Hematopoietic multipotent progenitor cell treated with erythropoietin and hydrocortisone succinate and interleukin-3 and kit ligand, for 6 days (in vitro differentiated cells): ENCODE measurements at places on chromosomes 7 and 10.

- no peak for DNase-seq
Measured at GRCh38 chr7:152735443-152736004, 24.0 kb upstream of the ACTR3B start.

DNA sequence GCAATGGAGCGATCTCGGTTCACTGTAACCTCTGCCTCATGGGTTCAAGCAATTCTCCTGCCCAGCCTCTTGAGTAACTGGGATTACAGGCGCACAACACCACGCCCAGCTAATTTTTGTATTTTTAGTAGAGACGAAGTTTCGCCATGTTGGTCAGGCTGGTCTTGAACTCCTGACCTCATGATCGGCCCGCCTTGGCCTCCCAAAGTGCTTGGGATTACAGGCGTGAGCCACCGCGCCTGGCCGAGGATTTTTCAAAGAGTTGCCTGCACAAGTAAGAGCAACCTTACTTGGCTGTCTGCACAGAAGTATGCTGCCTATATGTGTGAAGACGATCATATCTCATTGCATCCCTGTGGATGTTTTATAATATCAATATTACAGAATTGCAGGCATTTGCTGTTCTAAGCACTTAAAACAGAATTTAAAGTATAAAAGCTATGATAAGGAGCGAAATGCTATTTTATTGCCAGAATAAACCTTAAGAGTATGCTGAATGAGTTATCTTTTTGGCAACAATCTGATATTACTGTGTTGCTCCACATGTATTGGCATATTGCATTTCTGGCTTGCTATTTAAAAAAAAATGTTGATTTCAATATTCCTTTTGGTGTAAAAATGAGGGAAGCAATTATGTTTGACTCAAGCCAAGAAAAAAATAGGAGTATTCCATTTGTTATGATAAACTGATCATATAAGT, 379.4 kb upstream of the SEMA3D start:
- DNase-seq, result no peak

GRCh38 chr10:114615600-114616007, 42.5 kb downstream of the ABLIM1 start:
- DNase-seq, result no peak

DNA sequence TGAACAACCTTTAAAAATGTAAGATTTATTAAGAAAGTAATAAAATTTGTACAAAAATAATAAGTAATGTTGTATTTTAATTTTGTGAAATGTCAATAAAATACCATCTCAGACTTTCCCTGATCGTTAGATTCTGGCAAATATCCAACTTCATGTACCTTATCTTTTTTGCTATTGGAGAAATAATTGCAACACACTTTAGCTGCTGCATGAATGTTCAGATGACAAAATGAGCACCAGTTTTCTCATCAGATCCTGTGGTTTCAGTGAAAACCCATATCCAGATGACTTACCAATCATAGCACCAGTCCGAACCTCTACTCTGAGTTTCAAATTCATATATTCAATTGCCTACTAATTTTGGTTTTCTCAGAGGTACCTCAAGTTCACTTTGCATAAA, 69.9 kb downstream of the CASD1 start:
- peak; percentile 11 for DNase-seq

DNA sequence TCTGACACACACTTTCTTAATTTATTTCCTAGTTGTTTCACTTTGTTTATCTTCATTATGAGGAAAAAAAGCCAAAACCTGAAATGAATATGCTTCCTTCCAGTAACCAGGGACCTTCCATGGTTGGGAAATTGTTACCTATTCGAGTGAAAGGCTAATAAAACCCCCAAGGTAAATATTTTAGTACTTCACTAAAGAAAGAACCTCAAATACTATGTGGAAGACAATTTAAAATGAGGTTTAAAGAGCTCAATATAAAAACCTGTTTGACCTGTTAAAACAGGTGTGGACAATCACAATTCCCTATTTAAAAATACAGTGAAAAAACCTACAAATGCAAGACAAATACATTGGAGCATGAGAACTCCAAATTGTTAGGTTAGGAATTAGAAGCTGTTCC, 192.6 kb downstream of the CFTR start:
- no peak for DNase-seq

DNA sequence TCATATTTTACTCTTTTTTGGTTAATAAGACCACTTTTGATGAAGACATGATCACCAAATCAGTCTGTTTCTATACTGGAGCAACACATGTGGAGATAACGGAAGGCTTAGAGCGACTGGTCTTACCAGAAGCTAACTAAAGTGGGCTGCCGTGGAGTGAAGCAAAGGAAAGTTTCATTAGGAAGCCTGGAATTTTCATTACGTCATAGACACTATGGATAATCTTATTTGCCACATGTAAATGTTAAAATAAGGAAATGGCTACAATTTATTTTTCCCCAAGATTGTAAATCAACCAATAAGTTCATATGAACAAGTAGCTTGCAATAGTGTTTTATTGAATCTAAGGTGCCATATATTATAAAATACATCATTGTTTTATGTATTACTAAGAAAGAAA, 185.4 kb downstream of the PHTF2 start:
- DNase-seq, result no peak

GRCh38 chr7:98252425-98253054, 508 bp upstream of the TECPR1 start:
- no peak for DNase-seq

DNA sequence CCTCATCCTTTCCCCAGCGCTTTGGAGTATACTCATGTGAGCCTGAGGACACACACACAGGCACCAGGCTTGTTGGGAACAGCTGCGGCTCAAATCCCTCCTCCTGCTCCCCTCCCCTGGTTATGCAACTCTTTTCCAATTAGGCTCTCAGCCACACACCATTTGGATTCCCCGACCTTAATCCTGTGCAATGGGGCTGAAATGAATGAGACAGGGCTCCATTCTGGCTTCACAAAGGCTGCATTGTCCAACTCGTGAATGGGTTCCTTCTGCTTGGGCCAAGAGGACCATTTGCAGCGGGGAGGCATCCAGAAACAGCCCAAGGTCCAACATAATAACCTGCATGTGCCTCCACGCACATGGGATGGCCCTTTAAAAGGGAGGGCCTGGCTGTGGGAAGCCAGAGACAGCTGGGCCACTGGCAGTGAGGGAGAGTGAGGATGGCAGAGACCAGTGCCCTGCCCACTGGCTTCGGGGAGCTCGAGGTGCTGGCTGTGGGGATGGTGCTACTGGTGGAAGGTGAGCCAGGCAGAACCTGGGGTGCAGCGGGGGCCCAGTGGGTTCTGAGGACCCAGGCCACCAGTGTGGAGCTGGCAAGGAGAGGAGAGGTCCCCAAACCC, at the start of gene RGR:
Gene RGR (plus strand): TSS at position 403 of the 620 bp plus-strand sequence. CDS start 38 bp downstream, at position 441.
- no peak for DNase-seq

DNA sequence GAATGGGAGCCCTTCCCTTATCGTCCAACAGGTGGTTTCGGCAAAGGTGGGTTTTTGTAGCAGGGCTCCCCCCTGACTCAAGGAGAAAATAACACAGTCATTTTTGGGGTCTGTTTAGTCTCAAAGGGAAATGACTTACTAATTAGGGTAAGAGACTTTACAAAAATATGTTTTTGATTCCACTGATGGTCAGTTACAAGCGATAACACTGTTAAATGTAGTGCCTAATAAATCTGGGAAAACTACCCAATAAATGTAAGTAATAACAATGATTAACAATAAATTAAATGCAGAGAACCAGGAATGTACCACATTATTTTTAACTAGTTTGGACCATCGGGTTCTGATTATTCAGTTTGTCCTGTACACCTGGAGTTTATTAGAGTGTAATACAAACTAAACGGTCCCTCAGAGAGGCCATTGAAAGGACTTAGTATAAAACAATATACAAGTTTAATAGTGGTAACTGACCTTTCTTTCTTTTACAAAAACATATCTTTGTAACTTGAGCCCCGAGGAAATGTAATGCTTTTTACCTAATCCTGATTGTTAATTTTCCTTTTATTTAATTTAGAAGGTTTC, 216.2 kb upstream of the HABP2 start:
- no peak for DNase-seq

- DNase-seq, result no peak
Measured at GRCh38 chr7:118845791-118846190, 621.3 kb downstream of the ANKRD7 start.

GRCh38 chr7:37013771-37014170, 289.5 kb upstream of the AOAH start:
- peak; percentile 5 for DNase-seq

- no peak for DNase-seq
Measured at GRCh38 chr10:48740015-48740707, 55.5 kb downstream of the WDFY4 start.

GRCh38 chr10:92847202-92847864, 987 bp upstream of the EXOC6 start:
- peak; percentile 43 for DNase-seq

DNA sequence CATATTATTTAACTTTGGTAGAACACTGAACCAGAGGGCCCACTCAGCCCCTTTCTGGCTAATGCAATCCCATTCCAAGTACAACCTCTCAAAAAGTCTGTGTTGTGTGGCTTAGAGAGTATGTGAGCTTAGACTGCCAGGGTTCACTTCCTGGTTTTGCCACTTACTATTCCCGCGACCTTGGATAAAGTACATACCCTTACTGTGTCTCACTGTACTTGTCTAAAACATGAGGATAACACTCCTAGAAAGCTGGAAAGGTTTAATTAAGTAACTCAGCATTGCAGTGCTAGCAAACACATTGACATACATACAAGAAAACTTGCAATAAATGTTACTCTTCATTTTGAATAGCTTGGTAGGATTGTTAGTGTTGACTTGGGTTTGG, 215.8 kb downstream of the CHCHD3 start:
- no peak for DNase-seq

GRCh38 chr7:113831556-113831955, 87.3 kb downstream of the PPP1R3A start:
- no peak for DNase-seq

DNA sequence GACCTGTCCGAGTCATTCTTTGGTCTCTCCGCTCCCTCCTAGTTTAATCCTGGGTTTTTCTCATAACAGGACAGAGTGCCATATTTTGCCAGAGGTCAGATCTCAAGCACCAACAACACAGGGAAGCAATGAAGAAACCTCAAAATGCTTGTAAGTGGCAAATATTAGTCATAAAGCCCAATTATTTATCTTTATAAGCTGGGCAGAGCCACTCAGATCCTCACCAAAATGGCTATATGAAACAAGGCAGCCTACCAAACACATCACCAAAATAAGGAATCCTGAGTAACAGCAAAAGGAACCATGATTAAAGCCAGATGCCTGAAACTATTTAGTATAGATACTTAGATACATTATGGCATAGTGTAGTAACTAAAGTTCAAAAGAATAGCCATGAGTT, 4.7 kb downstream of the ECD start:
- no peak for DNase-seq

DNA sequence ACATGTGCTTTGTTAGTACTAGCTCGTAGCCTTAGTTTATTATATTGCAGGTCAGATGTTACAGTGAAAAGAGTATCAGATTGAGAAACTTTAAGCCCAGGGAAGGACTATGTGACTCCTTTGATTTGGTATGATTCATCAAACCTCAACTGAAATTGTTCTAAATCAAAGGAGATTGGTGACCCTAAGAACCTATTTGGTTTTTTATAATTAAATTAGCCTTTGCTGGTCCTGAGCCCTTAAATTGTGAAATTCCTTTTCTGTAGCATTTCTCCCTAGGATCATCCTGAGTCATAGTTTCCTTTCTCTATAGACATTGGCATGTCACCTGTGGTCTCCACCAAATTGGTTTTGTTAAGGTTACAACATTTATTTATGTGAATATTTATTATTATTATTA, 89.7 kb downstream of the POLR1F start:
- DNase-seq, result no peak
